Stimulated activated CD4-positive, alpha-beta T cell treated with anti-CD3 and anti-CD28 coated beads, Interleukin-12 subunit alpha, Interleukin-12 subunit beta, amount 100 ng/mL, for 4 hours (primary cell): ENCODE measurements at places on chromosomes 3 and 15.

GRCh38 chr3:114093016-114093380, 36.5 kb downstream of the QTRT2 start:
- no peak for DNase-seq

GRCh38 chr3:190424108-190424477, 25.6 kb downstream of the TMEM207 start:
- no peak for DNase-seq

GRCh38 chr15:35013370-35013769, 25.3 kb upstream of the ZNF770 start:
- DNase-seq, result no peak

- no peak for DNase-seq
These were observed 115.7 kb downstream of the SEMA5B start for GRCh38 chr3:122911901-122912300.

DNA sequence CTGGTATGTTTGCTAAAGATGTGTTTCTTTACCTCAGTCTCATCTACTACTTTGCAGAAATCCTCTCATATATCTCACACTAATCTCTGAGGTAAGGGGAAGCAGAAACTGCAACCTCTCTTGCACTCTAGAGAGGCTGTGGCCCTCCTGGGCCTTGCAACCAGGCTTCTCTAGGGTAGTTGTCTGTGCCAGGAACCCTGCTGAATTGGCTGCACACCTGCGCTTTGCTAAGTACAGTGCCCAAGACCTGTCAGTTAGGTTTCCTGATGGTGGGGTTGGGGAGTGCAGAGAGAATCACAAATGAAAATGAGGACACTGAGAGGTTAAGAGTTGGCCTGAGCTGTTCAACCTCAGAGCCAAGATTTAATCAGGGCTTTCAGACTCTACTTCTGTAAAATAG, 117.2 kb upstream of the PLXNA1 start:
- no peak for DNase-seq

GRCh38 chr3:9067352-9067975, 104.2 kb upstream of the RAD18 start:
- peak; percentile 3 for DNase-seq

GRCh38 chr3:46948830-46949671, 27.5 kb downstream of the CCDC12 start:
- DNase-seq, result no peak

- DNase-seq, result no peak
These were observed 883.6 kb upstream of the NR2F2 start for GRCh38 chr15:95446854-95447253.

GRCh38 chr3:194548346-194549321, 61.8 kb upstream of the ATP13A3 start:
- no peak for DNase-seq
